ENCODE measurements at places on chromosomes 12 and 14.

GRCh38 chr12:70754330-70754741 is 117.1 kb upstream of the PTPRB start:
- DNase-seq, result no peak

DNA sequence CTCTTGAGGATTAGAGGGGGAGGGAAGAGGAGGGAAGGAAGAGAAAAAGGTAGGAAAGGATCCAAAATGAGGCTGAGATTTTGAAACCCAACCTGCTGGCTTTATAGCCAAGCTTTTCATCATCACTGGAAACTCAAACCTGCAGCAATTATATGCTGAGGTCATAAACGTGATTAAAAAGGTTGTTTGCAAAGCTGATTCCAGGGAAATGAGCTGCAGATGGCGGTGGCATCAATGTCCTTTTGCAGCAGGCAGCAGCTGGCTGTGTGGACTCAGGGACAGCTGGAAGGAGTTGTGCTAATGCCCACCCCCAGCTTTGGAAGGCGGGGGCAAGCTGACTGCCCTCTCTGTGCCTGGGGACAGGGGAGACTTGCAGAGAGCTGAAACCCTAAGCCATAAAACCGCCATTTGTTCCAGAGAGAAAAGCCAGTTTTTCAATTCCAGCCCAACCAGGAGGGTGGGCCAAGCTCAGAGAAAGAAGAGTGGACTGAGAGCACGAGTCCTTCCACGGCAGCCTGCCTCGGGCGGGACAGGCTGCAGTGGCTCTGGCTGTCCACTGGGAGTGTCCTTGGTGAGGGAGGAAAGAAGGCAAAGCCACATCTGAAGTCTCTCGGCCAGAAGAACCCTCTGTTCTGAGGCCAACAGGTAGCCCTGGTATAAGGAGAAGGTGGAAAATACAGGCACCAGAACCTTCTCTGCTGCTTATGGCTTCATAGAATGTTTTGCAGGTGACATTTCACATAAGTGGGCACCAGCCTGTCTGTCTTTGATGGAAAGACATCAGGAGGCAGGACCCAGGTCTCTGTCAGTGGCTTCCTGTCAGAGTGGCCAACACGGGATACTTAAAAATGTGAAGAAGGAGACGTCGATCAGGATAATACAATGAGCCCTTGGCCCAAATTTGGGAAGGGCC is 90.7 kb downstream of the SINHCAF start:
- DNase-seq, result no peak

DNA sequence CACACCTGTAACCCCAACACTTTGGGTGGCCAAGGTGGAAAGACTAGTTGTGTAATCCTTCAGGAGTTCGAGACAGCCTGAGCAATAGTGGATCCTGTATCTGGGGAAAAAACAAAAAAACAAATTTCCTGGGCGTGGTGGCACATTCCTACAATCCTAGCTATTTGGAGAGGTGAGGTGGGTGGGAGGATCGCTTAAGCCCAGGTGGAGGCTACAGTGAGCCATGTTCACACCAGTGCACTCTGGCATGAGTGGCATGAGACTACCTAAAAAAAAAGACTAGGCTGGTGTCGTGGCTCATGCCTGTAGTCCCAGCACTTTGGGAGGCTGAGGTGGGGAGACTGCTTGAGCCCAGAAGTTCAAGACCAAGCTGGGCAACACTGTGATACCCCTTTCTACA is 17.2 kb downstream of the PTGES3 start:
- DNase-seq, result no peak

- no peak for DNase-seq
Measured at GRCh38 chr14:103540821-103541708, 12.1 kb downstream of the TRMT61A start.

GRCh38 chr12:109464642-109465351 is 12.3 kb downstream of the KCTD10 start:
- no peak for DNase-seq

DNA sequence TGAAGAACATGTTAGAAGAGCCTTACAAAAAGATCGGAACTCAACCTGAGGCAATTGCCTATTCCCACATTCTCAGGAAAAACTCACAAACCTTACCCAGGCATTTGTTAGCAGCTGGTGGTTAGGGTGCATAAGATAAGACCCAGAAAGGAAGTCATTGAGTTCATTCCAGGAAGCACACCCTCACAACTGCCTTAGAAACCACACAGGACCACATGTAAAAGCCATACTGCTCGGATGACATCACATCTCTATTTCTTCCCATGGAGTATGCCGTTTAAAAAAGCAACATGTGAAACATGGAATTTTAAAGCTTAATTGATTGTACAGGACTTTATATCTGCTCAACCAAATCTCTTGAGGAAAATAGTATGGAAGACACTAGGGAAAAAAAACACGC is 411.2 kb downstream of the DAD1 start:
- DNase-seq, result no peak
